Inflammatory macrophage treated with lipopolysaccharide for 1 hour (primary cell): ENCODE measurements at places on chromosomes 7 and 10.

GRCh38 chr10:70909326-70909935, 21.1 kb upstream of the PCBD1 start:
- DNase-seq: no peak

DNA sequence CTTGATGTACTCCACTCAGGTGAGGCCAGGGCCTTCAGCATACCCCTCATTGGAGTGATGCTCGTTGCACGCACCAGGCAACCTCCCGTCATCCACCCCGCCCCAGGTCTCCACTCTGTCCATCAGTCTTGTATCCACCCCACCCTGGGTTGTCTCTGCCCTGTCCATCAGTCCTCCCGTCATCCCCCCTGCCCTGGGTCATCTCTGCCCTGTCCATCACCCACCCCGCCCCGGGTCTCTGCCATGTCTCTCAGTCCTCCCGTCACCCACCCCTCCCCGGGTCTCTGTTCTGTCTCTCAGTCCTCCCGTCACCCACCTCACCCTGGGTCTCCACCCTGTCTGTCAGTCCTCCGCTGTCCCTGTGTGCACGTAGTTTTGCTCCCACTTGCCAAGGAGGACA, 59.9 kb downstream of the WDR37 start:
- no peak for DNase-seq

DNA sequence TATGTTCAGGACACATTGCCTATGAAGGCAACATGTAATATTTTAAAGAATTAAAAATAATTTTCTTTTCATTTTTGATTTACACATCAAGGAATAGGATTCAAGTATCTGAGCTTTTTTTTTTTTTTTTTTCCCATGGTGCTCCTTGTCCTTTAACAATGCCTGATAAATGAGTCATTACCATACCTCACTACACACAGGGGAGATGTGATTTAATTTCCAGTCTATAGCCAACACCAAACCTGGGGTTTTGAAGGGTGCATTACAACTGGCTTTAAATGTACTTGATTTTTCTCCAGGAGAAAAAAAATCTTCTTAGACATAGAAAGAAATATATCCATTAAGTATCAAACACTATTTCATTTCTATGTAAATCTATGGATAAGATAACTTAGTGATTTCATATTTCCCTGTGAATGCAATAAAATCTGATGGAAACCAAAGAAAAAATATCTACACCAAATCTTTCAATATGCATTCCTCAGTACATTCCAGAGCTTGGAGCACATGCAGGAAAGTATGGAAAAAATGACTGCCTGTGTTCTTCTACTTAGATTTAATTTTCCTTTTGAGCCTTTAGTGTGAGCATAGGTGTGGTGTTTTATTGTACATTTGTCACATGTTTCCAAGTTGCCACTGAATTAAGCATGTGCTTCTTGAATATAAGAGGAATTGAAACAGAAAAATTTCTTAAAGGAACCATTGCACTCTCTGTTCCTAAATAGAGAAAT, 204.8 kb upstream of the MEOX2 start:
- peak; percentile 7 for DNase-seq

- DNase-seq: no peak
Observed at GRCh38 chr10:44567471-44567870, 182.6 kb upstream of the CXCL12 start.

GRCh38 chr7:37040330-37040729, 316.0 kb upstream of the AOAH start:
- DNase-seq: no peak

DNA sequence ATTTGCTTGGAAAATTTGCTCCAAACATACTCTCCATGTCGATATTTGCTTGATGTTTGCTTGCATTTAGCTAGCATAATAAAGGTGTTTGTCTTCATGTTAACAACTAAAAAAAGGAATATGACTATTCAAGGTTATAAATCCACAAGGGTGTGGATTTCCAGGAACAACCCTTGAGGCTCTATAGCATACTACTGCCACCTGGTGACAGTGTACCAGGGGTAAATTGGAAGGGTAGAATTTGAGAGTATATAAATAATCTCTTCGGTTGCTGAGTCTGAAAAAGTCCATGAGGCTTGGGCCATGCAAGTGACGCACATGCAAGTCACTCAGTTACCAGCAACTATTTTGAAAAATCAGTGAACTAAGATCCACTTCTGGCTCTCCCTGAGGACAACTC, 68.4 kb downstream of the SLIT1 start:
- DNase-seq: peak; percentile 22
